Neural progenitor cell (in vitro differentiated cells): ENCODE measurements at places on chromosomes 3 and 15. TPM values are rescaled to one million over a fixed set of nuclear protein-coding genes. Genes with fewer than 3 reads are reported as not detected.
A peak's percentile ranks its signal among the peaks of the same experiment; 100 is the strongest.

ITGA11 gene
- not detected in 2 replicates for total RNA-seq

DNA sequence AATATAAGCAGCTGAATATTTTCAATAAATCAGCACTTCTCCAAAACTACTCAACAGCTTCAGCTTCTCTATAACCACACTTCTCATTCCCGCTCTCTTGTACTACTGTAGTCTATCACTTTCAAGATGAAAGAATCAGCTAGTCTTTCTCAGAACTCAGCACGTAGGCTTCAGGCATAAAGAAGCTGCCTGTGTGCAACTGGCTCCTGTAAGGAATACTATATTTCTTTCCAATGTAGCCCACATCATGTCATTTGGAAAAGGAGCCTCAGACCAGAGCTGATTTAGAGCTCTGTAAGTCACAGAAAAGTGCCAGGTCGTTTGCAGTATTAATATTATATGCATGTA, 62.3 kb downstream of the FMN1 start:
- no peak for DNase-seq

DNA sequence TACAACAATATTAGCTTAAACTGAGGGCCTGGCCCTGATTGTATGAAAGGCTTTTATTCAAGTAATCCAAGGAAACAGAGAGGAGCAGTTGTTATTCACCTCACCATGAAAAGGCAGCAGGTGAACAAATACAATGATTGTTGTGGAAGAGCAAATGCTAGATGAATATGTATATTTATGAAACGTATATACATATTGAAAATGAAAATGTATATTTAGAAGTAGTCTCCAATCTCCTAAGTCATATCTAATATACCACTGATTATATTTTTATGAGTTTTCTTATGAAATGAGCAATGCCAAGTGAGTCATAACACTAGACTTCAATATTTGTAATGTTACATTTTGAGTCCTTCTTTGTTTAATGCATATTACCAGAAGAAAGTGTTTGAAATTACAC, 116.2 kb upstream of the KCNMB2 start:
- no peak for DNase-seq

DNA sequence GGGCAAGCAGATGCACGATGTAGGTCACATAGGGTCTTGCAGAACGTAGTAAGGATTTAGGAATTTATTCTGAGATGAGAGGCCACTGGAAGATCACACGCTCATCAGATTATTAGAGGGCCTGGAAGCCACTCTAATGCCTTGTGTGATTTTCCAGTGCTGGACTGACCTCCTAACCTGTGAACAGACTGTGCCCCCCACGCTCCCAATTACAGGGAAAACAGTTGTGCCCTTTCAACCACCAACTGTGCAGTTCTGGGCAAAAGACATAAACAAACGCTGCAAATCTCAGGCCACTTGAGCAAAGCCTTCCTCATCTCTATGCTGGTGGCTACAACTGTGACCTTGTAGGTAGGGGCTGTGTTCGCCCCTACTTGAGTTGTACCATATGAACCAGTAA, 48.2 kb upstream of the BOC start:
- DNase-seq = no peak

GRCh38 chr15:67311731-67312130, 57.1 kb downstream of the IQCH start:
- DNase-seq = peak; percentile 71

- DNase-seq = no peak
Observed at GRCh38 chr3:135740211-135740610, 225.3 kb upstream of the PPP2R3A start.

DNA sequence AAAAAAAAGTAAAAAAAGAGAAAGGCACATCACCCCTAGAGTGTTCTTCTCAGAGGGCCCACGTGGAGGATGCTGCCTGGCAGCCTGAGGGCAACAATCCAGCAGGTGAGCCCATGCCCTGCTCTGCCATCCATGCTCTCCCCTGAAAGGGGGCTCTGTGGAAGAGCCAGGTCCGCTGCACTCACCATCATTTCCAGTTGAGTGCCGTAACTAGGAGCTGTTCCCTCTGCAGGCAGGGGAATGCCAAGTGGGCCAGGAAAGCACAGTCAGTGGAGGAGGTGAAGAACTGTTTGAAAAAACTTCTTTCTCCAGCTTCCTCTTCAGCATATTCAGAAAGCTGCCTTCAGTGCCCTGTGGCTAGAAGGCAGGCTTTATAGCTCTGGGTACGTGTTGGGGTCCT, 84.1 kb downstream of the ABHD5 start:
- no peak for DNase-seq

DNA sequence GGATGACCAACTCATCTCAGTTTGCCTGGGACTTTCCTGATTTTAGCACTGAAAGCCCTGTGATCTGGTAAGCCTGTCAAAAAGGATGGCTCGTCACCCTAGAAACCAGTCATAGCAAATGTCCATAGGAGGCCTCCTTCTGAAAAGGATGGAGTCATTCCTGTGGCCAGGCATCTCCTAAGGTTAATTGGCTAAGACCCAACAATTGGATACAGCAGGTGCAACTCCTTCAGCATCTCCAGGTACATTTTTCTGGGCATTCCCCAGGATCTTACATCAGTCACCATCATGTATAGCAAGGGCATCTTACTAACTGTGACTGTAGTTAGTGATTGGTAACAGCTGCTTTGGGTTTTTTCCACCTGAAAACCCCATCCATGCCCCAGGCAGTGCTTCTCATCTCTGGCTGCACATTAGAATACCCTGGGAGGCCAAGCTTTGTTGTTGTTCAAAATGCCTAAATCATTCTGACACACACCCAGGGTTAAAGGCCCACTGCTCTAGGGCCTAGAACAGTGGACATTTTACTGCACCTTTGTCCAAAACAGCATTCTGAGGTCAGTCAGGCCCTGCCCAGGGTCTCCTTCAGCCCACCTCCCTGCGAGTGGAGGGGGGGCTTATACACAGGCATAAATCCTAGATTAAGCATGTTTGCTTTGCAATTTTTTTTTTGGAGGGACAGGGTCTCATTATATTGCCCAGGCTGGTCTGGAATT, 28.3 kb upstream of the GALNT15 start:
- DNase-seq = no peak
